ENCODE measurements at places on chromosomes 4 and X. TPM values are rescaled to one million over a fixed set of nuclear protein-coding genes. Genes with fewer than 3 reads are reported as not detected.

Gene CENPI
- 1.2 TPM for total RNA-seq

Gene SLC25A43
- 25.1 TPM for total RNA-seq

Gene PNCK
- 0.60 TPM for total RNA-seq

Gene GUCY1A1
- total RNA-seq = 10.5 TPM
